ENCODE measurements at places on chromosomes 11 and 22.
A peak's percentile ranks its signal among the peaks of the same experiment; 100 is the strongest.

DNA sequence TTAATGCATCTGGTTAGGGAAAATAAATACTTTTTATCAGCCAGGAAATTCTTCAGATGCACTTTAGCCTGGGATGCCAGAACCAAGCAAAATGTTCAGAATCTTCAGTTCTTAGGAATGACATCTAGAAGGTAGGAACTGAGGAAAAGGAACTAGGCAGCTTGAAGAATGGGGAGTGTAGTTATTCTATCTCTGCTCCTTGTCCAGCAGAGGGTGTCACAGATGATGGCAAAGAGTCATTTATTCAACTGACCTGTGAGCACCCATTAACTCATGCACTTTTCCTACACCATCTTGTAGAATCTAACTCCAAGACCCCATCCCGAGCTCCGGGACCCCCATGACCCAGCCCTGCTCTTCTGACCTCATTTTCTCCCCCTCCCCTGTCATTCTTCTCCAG lies 122.1 kb upstream of the ISX start:
- peak; percentile 29 for DNase-seq

GRCh38 chr11:23554002-23554401 lies 693.7 kb upstream of the CCDC179 start:
- DNase-seq, result peak; percentile 54

GRCh38 chr11:28919194-28919593 lies 811.0 kb downstream of the METTL15 start:
- no peak for DNase-seq

GRCh38 chr11:32109138-32109537 lies 18.3 kb downstream of the RCN1 start:
- no peak for DNase-seq

DNA sequence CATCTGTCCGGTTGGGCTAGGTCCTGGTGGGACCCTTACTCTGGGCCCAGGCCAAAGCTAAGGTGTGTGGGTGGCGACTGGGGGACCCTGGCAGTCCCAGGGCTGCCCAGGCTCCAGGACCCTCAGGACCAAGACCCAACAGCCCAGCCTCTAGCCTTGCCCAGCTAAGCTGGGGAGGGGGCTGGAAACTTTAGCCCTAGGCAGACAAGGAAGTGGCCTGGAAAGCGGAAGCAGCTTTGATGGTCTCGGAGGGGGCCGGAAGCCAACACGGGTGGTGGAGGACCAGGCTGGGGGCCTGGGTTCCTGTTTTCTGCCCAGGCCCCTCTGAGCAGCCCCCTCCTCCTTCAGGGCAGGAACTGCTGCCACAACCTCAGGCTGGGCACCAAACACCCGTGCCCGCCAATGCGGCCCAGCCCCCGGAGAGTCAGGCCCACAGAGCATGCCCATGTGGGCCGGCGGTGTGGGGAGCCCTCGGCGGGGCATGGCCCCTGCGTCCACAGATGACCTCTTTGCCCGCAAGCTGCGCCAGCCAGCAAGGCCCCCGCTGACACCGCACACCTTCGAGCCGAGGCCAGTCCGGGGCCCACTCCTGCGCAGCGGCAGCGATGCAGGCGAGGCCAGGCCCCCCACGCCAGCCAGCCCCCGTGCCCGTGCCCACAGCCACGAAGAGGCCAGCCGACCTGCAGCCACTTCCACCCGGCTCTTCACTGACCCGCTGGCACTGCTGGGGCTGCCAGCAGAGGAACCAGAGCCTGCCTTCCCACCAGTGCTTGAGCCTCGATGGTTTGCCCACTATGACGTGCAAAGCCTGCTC lies 2.8 kb downstream of the SIPA1 start:
- DNase-seq, result no peak

DNA sequence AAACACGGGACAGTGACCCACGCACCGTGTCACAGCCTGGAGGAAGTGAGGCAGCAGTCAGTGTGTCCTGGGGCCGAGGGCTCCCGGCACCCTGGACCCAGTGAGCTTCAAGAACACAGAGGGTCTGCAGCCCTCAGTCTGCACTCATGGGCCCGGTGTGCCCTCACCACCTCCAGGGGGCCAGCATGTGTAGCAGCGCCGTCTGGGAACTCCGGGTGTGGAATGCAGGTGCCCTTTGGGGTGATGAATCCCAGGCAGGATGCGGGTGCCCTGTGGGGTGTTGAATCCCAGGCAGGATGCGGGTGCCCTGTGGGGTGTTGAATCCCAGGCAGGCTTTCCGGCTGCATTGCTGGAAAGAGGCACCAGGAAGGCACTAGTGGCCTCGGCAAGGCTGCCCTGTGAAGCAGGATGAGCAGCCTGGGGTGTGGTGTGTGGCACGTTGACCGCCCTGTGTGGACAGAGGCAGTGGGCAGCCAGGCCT lies 1399.9 kb downstream of the BRD1 start:
- no peak for DNase-seq
